Neuronal stem cell (in vitro differentiated cells): ENCODE measurements at places on chromosomes 6 and 20.
A peak's percentile ranks its signal among the peaks of the same experiment; 100 is the strongest.

GRCh38 chr6:165653196-165653595, 9.8 kb downstream of the PDE10A start:
- peaks cover 44% of the 10 kb centered on the region for H3K36me3 ChIP-seq
- no peaks in the 10 kb centered on the region for H3K27me3 ChIP-seq

DNA sequence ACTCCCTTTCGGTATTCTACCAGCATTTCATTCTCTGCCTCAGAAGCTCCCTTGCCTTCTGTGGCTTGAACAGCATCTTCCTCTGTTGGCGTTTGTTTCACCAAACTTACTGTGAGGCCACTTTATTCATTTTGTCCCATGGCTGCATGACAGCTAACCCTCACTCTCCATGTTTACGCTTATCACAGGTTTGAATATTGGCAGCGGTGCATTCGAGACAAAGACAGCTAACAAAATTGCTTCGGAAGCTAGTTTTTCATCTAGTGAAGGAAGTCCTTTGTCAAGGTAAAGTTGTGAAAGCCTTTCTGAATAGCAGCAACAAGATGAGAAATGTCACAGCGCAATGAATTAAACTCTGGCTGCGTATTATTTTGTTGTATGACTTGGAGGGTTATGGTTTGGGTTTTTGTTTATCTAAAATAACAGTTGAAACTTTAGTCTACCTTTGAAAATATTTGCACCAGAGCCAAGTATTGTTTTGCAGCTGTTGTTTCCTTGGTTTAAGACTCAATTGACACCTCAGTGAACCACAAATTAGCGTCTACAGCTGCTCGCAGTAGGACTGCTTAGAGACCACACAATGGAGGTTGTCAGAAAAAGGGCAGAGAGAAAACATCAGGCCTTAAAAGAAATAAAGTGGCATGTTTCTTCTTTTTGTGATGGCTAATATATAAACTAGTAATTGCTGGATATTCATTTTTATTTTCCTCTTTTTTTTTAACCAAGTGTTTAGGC, 70.4 kb upstream of the XRN2 start:
- H3K4me1 ChIP-seq, result peaks cover 23% of the 10 kb centered on the region
- peak; percentile 48 for DNase-seq
- H3K4me3 ChIP-seq, result no peak overlapping the region
- no peaks in the 10 kb centered on the region for H3K36me3 ChIP-seq
- H3K27ac ChIP-seq, result no peak overlapping the region
- peaks cover 3% of the 10 kb centered on the region for H3K27me3 ChIP-seq

- no peaks in the 10 kb centered on the region for H3K4me1 ChIP-seq
- no peak overlapping the region for H3K27ac ChIP-seq
- no peak overlapping the region for H3K4me3 ChIP-seq
- no peaks in the 10 kb centered on the region for H3K27me3 ChIP-seq
Measured at GRCh38 chr20:7716286-7716972, 223.8 kb downstream of the HAO1 start.

GRCh38 chr6:105802703-105803102, 283.4 kb upstream of the PRDM1 start:
- H3K36me3 ChIP-seq, result no peaks in the 10 kb centered on the region
- no peak overlapping the region for H3K27ac ChIP-seq
- H3K4me1 ChIP-seq, result peaks cover 3% of the 10 kb centered on the region
- DNase-seq, result no peak

DNA sequence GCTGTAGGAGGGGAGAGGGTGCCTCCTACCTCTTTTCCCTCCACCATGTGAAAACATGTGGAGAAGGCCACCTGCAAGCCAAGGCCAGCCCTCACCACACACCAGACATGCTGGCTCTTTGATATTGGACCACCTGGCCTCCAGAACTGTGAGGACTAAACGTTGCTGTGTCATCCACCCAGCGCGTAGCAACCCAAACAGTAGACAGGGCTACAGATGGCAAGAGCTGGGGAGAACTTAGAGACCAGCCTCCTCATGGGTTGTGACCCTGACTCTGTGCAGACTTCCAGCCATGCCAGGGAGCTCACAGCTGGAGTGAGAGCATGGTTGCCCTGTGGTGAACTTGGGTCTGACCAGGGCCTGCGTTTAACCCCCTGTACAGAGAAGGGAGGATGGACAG, 195.9 kb upstream of the CST7 start:
- no peaks in the 10 kb centered on the region for H3K4me1 ChIP-seq
- no peak overlapping the region for H3K4me3 ChIP-seq
- no peaks in the 10 kb centered on the region for H3K36me3 ChIP-seq
- H3K27me3 ChIP-seq, result no peaks in the 10 kb centered on the region
- H3K27ac ChIP-seq, result no peak overlapping the region
- DNase-seq, result no peak

DNA sequence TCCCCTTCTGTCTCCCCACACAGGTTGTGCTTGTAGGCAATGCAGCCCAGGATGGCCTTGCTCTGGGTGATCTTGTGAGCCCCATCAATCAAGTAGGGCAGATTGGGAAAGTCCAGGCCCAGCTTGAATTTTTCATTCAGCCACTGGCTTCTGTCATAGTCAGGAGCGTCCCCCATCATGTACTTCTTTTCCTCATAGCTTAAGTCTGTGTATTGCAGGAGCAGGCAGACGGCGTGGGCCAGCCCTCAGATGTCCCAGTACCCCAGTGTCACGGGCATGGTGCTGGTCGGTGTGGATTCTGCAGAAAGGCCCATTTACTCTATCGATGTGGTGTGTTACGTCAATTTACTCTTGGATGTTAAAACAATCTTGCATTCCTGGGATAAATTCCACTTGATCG, 40.1 kb upstream of the SLC16A10 start:
- H3K36me3 ChIP-seq, result no peaks in the 10 kb centered on the region
- no peaks in the 10 kb centered on the region for H3K27me3 ChIP-seq
- no peak overlapping the region for H3K4me3 ChIP-seq
- no peaks in the 10 kb centered on the region for H3K4me1 ChIP-seq
- no peak for DNase-seq
- H3K27ac ChIP-seq, result no peak overlapping the region

DNA sequence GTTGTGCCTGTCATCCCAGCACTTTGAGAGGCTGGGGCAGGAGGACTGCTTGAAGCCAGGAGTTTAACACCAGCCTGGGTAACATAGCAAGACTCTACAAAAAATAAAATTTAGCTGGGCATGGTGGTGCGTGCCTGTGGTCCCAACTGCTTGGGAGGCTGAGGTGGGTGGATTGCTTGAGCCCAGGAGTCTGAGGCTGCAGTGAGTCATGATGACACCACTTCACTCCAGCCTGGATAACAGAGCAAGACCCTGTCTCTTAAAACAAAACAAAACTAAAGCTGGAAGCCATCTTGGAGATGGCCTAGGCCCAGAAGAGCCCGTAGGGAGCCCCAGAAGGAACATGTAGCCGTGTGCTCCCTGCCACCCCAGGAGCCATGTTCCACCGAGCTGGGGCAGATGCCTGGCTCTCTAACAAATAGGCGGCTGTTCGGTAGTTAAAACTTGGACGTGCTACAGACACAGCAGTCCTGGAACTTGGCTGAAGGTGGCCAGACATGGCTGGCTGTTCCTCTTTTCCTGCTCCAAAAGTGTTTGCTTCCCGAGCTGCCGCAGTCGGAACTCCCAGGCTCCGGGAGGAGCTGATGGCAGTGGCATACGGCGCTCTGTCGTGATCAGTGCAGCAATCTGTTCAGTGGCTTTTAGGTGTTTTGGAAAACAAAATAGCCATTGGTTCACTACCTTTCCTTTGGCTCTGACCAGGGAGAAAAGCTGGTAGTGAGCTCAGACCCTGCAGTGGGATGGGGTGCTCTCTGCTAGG, 37.0 kb downstream of the DYNLT1 start:
- no peak overlapping the region for H3K27ac ChIP-seq
- no peak for DNase-seq
- H3K4me3 ChIP-seq, result no peak overlapping the region
- H3K36me3 ChIP-seq, result peaks cover 26% of the 10 kb centered on the region
- H3K4me1 ChIP-seq, result peaks cover 11% of the 10 kb centered on the region

- no peaks in the 10 kb centered on the region for H3K36me3 ChIP-seq
- no peak overlapping the region for H3K4me3 ChIP-seq
- no peaks in the 10 kb centered on the region for H3K27me3 ChIP-seq
- H3K27ac ChIP-seq, result no peak overlapping the region
Measured at GRCh38 chr6:72966628-72967280, 258.5 kb downstream of the KHDC1L start.

DNA sequence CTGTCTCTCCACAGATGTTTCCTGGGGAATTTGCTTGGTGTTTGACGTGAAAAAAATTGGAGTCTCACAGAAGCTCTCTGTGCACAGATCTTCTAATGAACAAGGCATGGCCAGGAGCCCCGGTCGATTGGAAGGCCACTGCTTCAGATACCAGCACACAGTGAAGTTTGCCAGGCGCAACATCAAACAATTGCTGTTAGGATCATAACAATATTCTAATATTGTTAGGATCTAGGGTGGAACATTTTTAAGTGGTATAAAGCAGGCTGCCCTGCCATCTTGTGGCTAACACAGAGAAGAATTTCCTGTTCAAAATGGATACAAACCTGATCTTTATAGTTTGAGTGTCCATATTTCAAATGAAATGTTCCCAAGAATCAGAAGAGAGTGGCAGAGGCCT, 64.1 kb downstream of the C6orf118 start:
- H3K36me3 ChIP-seq, result no peaks in the 10 kb centered on the region
- no peak for DNase-seq
- H3K4me3 ChIP-seq, result no peak overlapping the region
- no peaks in the 10 kb centered on the region for H3K27me3 ChIP-seq

DNA sequence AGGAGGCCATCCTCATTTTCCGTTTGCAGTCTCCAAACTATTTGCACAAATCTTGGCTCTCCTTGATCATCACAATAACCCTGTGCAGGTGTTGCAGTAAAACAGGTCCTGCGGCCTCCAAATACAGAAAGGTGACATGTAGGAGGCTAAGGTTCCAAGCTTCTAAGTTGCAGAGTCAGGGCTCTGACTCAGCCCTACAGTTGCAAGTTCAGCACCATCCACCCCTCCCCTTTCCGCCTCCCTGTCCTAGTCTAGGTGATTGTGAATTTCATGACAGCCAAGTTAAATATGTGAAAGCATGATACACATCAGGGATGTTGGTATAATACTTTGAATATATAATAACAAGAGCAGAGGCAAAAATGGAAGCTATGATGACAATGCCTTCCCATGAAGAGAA, 317.3 kb upstream of the CDH4 start:
- DNase-seq, result no peak
- no peaks in the 10 kb centered on the region for H3K4me1 ChIP-seq
- no peaks in the 10 kb centered on the region for H3K36me3 ChIP-seq

DNA sequence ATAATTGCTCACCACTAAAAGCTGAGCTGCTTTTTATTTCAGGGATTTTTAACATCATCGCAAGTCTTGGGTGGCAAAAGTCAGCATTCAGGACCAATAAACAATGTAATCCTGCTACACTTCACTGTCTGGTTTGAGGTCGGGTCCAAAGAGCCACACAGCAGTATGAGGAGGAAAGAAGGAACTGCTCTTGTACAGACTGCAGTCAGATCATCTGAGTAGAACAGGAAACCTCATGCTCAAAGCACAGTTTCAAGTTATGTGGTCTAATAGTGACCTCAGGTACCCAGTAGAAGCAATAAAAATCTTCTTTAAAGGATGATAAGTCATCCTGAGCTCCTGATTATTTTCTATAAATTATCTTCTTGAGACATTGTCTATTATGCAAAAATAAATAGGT, 211.4 kb downstream of the FUT9 start:
- H3K36me3 ChIP-seq, result no peaks in the 10 kb centered on the region
- no peaks in the 10 kb centered on the region for H3K27me3 ChIP-seq
- H3K4me3 ChIP-seq, result no peak overlapping the region

GRCh38 chr6:133681891-133682290, 207.0 kb upstream of the TCF21 start:
- no peak for DNase-seq
- no peak overlapping the region for H3K4me3 ChIP-seq
- H3K36me3 ChIP-seq, result no peaks in the 10 kb centered on the region
- no peaks in the 10 kb centered on the region for H3K27me3 ChIP-seq

DNA sequence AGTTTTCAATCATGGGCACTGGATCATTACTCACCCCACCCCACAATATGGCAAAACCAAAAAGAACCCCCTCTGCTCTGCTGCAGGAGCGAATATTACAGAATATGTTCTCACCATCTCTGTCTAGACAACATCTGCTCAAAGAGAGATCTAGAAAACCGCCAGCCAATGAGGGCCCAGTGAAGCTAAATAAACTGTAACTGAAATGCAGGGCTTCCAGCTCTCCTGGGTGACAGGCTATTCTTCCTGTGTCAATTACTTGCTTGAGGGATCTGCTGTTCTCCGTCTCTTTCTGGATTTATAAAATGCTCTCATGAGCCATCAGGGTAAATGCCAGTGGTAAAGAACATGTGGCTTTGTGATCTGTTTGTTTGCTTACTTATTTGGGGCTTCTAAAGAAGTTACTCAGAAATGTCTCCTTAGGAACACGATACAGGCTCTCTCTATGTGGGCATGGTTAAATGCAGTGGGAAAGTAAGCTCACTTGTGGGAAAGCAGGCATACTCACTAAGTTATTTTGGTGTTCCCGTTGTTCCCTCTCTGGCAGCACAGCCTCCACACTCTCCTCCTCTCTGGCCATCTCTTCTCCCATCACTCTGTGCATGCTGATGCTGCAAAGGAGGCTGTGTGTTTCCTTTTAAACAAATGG, 44.8 kb downstream of the TTI1 start:
- peaks cover 9% of the 10 kb centered on the region for H3K4me1 ChIP-seq
- peaks cover 93% of the 10 kb centered on the region for H3K36me3 ChIP-seq
- no peaks in the 10 kb centered on the region for H3K27me3 ChIP-seq
- no peak overlapping the region for H3K4me3 ChIP-seq
- no peak overlapping the region for H3K27ac ChIP-seq

GRCh38 chr20:33110147-33110825, 30.8 kb downstream of the BPIFB4 start:
- H3K4me3 ChIP-seq, result no peak overlapping the region
- no peaks in the 10 kb centered on the region for H3K4me1 ChIP-seq
- no peak overlapping the region for H3K27ac ChIP-seq

DNA sequence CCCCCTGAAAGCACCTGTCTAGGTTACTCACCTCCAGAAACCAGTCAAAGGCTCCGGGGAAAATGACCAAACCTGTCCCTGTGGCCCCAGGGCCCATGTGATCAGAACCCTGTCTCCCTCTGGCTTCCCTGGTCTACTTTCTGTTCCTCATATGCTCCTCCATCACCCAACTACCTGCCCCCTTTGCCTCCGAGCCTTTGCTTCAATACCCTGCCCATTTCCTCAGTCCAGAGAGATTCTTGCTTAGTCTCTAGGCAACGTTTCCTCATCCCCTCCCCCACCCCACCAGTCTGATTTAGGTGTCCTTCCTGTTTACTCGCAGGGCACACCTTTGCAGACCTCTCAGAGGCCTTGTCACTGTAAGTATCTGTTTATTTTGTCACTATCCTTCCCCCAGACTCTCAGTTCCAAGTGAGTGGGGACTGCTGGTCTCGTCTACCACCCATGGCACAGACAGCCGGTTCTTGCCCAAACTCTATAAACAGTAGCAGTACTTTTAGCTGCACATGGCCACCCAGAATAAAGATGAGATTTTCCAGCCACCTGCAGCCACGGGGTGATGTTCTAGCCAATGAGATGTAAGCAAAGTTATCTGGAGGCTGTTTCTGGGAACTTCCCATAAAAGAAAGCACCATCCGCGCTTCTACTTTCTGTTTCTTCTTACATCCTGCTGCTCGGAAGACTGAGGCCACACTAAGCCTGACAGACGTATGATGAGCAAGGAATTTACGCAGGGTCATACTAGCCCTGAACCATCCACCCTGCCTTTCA, 13.3 kb downstream of the ELOVL5 start:
- H3K27ac ChIP-seq, result no peak overlapping the region
- peaks cover 18% of the 10 kb centered on the region for H3K4me1 ChIP-seq
- H3K36me3 ChIP-seq, result peaks cover 5% of the 10 kb centered on the region
- no peak overlapping the region for H3K4me3 ChIP-seq
- no peaks in the 10 kb centered on the region for H3K27me3 ChIP-seq
